ENCODE measurements at places on chromosomes 7 and 10.
A peak's percentile ranks its signal among the peaks of the same experiment; 100 is the strongest.

DNA sequence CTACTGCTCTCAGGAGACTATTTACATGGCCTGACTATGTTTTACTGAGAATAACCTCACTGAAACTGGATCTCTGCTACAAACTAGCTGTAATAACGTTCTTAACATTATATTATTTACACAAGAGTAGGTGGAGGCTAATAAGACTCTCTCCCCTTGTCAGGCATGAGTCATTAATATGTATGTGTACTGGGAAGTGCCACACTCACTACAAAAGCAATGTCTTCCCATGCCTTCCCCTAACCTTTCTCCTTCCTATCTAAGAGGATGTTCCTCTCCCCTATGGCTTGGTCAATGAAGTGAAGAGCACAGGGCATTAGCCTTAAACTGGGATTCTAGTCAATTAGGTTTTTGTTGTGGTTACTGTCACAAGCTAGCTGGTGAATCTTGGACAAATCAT is 147.9 kb downstream of the DGKB start:
- DNase-seq, result no peak

- no peak for DNase-seq
Measured at GRCh38 chr7:16847381-16847860, 34.4 kb downstream of the AGR3 start.

GRCh38 chr10:20195076-20195475 is 378.8 kb downstream of the PLXDC2 start:
- DNase-seq, result no peak

DNA sequence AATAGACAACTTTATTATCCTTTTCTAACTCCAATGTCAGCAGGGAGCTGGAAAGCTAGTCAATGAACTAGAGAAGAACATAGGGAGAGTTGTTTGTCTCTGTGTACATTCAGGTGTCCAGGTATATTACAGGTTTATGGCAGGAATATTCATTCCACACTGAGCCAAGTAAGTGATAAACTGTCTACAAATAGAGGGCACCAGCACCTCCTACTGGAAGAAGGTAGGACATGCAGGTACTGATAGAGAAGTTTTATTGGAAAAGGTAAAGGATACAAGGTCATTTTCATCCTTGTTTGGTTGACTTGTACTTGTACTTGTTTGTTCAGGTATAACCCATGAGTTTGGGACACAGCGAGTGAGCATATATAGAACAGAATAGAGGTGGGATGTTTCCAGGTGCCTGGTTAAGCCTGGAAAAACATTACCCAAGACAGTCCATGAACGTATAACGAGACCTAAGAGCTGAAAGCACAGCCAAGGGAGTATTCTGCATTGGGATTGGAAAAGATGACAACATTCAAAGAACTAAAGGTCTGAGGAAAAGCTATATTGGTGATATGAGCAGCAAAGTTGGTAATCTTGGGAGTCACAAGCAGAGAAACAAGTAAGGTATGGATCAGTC is 61.4 kb upstream of the PPP1R3C start:
- DNase-seq, result peak; percentile 3

All from stimulated activated CD4-positive, alpha-beta T cell treated with anti-CD3 and anti-CD28 coated beads, Interleukin-12 subunit alpha, Interleukin-12 subunit beta, amount 100 ng/mL, for 24 hours (primary cell).